ENCODE measurements at places on chromosomes 4 and X. TPM values are rescaled to one million over a fixed set of nuclear protein-coding genes. Genes with fewer than 3 reads are reported as not detected.

Gene SLC4A4
- 3.9 TPM for total RNA-seq

Gene ARHGEF9
- total RNA-seq: 46.8 TPM

Gene SPATA4
- 0.36 TPM for total RNA-seq

Gene MTNR1A
- total RNA-seq: not detected

Gene ANOS1
- 0.33 TPM for total RNA-seq

DNA sequence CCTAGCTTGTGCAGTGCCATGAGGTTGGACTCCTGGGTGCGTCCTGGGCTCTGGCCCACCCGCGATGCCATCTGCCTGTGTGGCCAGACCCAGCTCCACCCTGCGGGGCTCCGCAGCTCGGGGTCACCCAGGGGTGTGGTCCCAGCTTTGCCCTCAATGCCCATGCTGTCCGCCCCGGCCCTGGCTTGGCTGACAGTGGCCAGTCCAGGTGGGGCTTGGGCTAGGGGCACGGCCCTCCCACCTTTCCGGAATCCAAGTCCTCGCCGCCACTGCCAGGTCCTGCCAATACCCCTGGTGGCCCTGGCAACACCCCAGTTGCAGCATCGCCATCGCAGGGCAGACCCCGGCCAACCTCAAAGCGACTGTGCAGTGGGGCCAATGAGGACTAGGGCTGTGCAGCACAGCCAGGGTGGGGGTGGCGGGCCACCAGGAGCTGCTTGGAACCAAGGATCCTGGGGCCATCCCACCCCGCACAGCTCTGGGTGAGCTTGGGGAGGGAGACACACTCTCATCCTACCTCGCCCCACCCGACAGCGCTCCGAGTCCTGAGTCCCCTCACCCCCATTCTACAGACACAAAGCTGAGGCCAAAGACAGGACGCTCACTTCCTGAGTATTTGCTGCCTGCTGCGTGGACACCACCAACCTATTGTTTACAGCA lies 80.9 kb downstream of the ZNF718 start:
- H3K27me3 ChIP-seq: no peaks in the 10 kb centered on the region
- H3K4me1 ChIP-seq: no peaks in the 10 kb centered on the region
- H3K4me3 ChIP-seq: no peak overlapping the region
- H3K36me3 ChIP-seq: no peaks in the 10 kb centered on the region

DNA sequence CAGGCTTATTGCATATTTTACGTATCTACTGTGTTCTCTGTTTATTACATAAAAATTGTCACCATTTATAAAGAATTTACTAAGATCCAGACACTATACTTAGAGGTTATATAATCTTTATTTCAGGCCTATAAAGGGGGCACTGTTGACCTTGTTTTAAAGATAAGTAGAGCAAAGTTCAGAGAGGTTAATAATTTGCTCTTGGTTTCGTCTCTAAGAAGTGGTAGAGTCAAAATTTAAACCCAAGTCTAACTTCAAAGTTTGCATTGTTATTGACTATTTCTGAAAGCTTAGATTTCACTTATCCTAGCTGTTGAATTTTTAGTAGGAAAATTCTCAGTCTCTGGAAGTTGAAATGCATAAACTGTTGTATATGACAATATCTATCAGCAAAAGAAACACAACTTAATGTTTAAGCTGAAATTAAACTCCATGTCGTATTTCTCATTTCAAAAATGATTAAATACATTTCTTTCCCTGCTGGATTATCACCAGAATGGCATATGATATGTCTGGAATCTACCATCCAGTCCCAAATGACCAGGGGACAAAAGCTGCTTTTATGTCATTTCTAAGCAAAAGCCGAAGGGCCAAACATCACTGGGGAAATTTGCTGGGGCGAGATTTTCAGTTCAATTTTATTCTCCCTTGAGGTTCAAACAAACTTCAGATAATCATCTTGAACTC lies 138.4 kb downstream of the SLC7A11 start:
- H3K4me1 ChIP-seq: no peaks in the 10 kb centered on the region
- DNase-seq: no peak
- no peak overlapping the region for H3K4me3 ChIP-seq
- no peak overlapping the region for H3K27ac ChIP-seq

GRCh38 chr4:163515198-163515597 lies 20.7 kb downstream of the TMA16 start:
- no peak overlapping the region for H3K4me3 ChIP-seq
- H3K4me1 ChIP-seq: no peaks in the 10 kb centered on the region
- H3K27me3 ChIP-seq: no peaks in the 10 kb centered on the region

GRCh38 chr4:61527888-61528287 lies 327.8 kb downstream of the ADGRL3 start:
- no peak for DNase-seq
- no peaks in the 10 kb centered on the region for H3K36me3 ChIP-seq
- H3K4me3 ChIP-seq: no peak overlapping the region
- H3K27me3 ChIP-seq: no peaks in the 10 kb centered on the region
- H3K27ac ChIP-seq: no peak overlapping the region

DNA sequence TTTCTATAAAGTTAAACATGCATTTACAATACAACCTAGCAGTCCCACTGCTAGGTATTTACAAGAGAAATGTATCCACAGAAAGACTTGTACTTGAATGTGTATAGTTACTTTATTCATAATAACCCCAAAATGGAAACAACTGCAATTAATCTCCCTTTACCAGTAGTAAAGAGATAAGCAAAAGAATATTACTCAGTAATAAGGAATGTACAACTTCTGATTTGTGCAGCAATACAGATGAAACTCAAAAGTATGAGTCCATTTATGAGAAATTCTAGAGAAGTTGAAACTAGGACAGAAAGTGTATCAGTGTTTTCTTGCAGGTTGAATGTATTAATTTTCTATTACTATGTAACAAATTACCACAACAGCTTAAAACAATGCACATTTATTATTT lies 15.2 kb downstream of the USP53 start:
- DNase-seq: no peak
- H3K27ac ChIP-seq: no peak overlapping the region
- no peak overlapping the region for H3K4me3 ChIP-seq
- no peaks in the 10 kb centered on the region for H3K27me3 ChIP-seq
- no peaks in the 10 kb centered on the region for H3K36me3 ChIP-seq

DNA sequence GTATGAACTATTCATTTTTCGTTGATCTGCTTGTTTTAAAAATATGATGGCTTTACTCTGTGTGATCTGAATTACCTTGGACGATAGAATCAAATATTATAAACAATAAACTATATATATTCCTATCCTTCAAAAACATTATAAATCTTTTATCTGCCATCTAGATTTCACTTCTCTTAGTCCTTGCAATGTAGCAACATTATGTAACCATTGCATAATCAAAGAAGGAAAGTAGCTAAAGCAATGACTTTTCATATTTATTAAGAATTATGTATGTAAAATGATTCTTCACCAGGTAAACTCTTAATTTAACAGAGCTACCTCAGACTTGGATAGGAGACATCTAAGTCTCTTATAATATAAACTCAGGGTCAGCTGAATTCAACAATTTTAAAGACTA lies 210.5 kb downstream of the ADAMTS3 start:
- DNase-seq: no peak
- no peaks in the 10 kb centered on the region for H3K27me3 ChIP-seq
- H3K4me3 ChIP-seq: no peak overlapping the region
- no peaks in the 10 kb centered on the region for H3K36me3 ChIP-seq
- H3K4me1 ChIP-seq: peaks cover 10% of the 10 kb centered on the region

DNA sequence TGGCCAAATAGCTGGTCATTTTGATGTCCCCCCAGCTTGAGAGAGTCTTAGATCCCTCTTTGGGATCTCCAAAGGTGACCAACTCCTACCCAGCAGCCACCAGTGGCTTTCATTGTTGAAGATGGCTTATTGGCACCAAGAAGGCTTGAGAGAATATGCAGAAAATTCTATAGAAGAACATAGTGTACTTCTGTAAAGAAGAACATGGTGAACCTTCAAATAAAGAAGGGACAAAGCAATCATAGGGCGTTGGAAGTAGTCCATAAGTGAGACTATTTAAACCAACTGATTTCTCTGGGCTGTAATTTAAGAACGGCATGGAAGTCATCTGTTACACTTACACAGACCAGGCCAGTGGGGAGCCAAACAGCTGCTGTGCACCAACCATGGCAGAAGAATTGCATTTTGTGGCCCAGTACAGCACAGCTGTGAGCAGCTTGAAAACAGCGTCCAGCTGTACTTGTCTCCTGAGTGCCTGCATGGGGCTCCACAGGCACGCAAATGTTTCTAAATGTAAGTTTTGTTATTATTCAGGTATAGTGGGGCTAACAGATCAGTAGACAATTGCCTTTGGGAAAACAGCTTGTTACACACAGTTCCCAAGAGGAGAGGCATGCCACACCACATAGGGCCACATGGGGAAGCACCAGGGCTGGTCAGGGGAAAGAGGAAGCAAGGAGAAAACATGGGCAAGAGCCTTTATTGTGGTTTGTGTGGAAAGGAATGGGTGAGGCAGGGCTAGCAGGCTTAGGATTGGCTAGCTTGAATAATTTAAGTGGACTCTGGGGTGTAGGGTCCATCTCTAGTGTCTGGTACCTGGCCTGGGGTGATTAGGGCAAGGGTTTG lies 125.0 kb downstream of the ARHGAP6 start:
- H3K27ac ChIP-seq: peak overlapping the region; percentile 46
- no peak overlapping the region for H3K4me3 ChIP-seq
- H3K4me1 ChIP-seq: peaks cover 9% of the 10 kb centered on the region
- no peak for DNase-seq

GRCh38 chrX:86171366-86171765 lies 23.1 kb downstream of the DACH2 start:
- no peaks in the 10 kb centered on the region for H3K27me3 ChIP-seq
- H3K36me3 ChIP-seq: no peaks in the 10 kb centered on the region
- no peak for DNase-seq
- no peak overlapping the region for H3K4me3 ChIP-seq

All from sigmoid colon (tissue), 7 donors.